Stimulated activated CD8-positive, alpha-beta memory T cell treated with anti-CD3 and anti-CD28 coated beads, Interleukin-7, amount 100 ng/mL, for 24 hours (primary cell): ENCODE measurements at places on chromosomes 12 and 14.

- no peak for DNase-seq
Observed at GRCh38 chr14:39433452-39433813, 1.2 kb upstream of the FBXO33 start.

- no peak for DNase-seq
Observed at GRCh38 chr12:124150168-124150567, 144.7 kb upstream of the RFLNA start.

DNA sequence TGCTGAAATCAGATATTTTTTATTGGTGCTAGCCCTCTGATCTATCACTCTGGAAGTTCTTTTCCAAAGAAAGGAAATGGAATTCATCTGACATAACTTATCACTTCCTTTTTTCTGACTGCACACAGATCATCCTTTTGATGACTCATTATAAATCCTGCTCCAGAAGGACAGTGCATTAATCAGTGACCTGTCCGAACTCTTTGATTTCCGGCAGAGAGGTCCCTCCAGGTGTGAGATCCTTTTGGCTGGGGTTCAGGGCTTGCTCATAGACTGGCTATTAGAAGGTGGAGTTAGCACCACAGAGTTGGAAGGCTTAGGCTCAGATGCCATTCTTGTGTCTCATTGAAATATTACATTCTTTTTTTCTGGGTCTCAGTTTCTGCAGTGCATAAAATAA lies 328.2 kb downstream of the ZFP36L1 start:
- DNase-seq: no peak

DNA sequence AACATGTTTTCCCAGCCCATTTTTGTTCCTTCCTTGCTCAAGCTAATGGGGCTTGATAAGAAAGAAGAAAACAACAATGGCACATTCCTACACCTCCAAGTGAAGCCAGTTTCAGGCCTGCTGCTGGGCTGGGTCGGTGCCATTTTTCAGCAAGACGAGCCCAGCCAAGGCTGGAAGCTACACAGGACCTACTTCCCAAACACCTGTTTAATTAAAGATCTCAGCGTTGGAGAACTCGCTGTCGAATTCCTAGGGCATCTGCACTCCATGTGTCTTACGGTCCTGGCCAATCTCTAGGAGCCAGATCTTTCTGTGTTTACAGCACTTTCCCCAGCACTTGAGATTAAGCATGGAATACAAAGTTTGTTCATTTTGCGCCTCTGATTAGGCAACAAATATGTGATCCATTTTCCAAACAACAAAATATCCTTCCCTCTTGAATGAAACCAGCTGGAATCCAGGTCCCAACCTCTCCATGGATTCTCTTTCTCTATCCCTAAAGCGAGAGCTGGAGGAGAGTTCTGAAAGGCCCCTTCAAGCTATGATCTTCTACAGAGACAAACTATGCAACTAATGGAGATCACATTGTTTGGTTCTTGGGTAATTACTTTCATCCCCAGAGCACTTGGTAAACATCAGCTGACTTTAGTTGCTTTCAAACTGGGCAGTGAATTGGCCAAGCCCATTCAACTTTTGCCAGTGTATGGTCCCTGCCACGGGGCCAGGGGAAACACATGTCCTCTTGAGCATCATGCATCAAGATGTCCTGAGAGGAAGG lies 34.3 kb upstream of the TC2N start:
- DNase-seq: no peak

DNA sequence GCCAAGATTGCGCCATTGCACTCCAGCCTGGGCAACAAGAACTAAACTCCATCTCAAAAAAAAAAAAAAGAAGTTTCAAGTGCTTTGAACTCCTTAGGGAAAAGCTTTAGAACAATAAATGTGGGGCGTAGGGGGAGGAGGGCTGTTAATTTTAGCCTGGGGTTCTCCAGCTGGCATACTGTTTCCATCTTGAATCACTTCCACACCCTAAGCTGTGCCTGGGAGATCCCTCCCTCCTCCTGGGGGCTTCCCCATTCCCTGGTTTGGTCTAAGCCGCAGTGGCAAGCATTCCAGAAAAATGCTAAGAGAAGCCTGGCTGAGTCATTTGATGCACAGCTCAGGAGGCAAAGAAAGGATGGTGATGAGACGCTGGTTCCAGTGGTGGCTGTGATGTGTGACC lies 2.3 kb upstream of the ZNF384 start:
- no peak for DNase-seq

GRCh38 chr14:38824706-38825105 lies 278.3 kb downstream of the SEC23A start:
- no peak for DNase-seq

DNA sequence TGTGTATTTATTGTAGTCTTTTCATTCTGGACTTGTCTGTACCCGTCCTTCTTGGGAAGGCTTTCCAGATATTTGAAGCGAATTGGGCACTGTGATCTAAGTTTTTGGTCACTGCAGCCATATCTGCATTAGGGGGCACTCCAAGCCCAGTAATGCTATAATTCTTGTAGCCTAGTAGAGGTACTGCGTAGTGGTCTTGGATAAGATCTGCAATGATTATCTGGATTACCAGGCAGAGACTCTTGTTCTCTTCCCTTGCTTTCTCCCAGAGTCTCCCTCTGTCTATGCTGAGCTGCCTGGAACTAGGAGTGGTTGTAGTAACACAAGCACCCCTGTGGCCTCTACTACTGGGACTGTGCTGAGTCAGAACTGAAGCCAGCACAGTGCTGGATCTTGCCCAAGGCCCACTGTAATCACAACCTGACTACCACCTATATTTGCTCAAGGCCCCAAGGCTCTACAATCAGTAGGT lies 30.0 kb downstream of the SLC38A2 start:
- no peak for DNase-seq

DNA sequence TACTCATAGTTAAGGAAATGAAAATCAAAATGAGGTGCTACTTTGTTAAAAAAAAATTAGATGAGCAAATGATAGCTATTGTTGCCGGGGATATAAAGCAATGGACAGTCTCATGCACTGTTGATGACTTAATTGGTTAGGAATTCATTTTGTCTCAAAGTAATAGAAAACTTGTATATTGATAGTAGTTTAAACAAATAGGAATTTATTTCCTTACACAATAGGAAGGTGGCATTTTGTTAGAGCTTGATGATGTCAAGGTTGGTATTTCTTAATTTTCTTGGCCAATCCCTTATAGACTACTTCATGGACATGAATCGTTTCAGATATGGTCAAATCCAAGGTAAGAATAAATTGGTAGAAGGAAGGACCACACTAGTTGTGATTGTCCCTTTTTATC lies 7.8 kb downstream of the PRPF39 start:
- no peak for DNase-seq

GRCh38 chr12:6426882-6427671 lies 17.7 kb upstream of the CD27 start:
- peak; percentile 84 for DNase-seq

GRCh38 chr12:104747330-104747729 lies 210.8 kb downstream of the SLC41A2 start:
- no peak for DNase-seq

DNA sequence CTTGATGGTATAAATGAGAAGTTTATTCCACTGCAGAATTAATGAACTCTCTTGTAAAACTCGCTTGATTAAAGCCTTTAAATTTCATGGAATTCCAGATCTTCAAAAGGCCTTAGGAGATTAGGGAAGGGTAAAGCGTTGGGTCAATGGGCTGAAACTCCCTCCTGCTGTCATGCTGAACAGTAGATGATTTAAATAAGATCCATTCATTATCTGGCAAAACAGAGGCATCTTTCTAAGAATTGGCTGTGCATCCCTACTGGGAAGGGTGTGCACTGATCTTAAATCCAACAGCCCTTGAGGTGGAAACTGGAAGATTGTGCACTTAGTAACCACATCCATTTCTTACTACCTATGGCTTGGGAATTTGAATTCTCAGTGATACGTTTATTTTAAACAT lies 56.0 kb downstream of the PLCZ1 start:
- DNase-seq: no peak

- DNase-seq: no peak
Observed at GRCh38 chr12:2690348-2691005, 104.3 kb upstream of the FKBP4 start.

GRCh38 chr12:92539110-92539749 lies 163.6 kb upstream of the PLEKHG7 start:
- no peak for DNase-seq

DNA sequence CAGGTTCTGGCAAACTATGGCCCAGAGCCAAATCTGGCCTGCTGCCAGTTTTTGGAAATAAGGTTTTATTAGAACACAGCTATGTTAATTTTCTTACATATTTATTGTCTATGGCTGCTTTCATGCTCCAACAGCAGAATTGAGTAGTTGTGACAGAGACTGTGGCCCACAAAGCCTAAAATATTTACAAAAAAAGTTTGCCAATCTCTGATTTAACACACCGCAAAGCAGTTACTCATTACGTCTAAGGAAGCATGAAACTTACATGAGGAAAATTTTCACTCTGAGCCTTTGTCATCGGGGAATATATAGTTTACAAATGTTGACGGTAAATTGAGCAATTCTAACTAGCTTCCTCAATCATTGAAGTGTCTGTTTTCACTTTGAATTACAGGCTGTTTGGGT lies 96.5 kb downstream of the UNC79 start:
- no peak for DNase-seq

GRCh38 chr14:37587881-37588666 lies 7.0 kb downstream of the FOXA1 start:
- no peak for DNase-seq

DNA sequence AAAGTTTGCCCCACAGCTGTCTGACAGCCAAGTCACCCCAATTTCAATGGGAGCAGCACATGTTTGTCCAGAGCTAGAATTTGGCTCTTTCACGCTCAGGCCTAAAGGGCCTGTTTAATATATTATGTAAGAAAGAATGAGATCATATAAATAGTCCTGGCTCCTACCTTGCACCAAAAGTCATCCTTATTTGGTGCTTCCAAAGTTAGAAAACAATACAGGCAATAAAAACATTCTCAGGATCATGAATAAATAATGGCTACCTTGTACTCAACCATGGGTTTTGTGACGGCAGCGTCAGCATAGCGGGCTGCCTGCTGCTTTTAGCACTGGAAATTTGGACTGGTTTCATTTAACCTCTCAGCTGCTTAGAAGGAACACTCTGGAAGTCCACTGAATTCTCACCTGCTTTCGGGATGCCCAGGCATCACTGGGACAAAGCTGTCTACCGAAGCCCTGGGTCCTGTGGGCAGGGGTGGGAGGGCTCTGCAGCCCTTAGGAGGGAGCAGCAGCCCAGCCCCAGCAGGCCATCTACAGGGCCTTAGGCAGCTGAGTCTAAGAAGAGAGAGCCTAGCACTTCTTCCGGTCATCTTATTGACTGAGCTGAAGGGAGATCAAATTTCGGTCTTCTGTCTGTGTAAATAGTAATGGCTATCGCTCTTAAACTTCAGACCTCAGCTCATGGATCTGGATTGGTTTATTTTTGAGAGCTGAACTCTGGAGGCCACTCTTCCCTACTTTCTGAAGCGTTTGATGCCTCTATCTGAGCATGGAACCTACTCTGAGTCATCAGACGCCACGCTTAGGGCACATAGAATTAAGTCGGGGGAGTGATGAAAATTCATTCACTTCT lies 106.5 kb downstream of the SAMD4A start:
- no peak for DNase-seq

GRCh38 chr14:104111301-104112112 lies 26.0 kb downstream of the ASPG start:
- no peak for DNase-seq

GRCh38 chr14:74938531-74939495 lies 15.8 kb upstream of the RPS6KL1 start:
- DNase-seq: no peak

- no peak for DNase-seq
Observed at GRCh38 chr14:69612014-69612782, 802 bp downstream of the SUSD6 start.

- DNase-seq: no peak
Observed at GRCh38 chr14:75306927-75307699, 28.5 kb downstream of the FOS start.

GRCh38 chr12:62629971-62630739 lies 163.5 kb downstream of the MON2 start:
- no peak for DNase-seq

- DNase-seq: no peak
Observed at GRCh38 chr14:74660167-74660566, 48.1 kb upstream of the LTBP2 start.

DNA sequence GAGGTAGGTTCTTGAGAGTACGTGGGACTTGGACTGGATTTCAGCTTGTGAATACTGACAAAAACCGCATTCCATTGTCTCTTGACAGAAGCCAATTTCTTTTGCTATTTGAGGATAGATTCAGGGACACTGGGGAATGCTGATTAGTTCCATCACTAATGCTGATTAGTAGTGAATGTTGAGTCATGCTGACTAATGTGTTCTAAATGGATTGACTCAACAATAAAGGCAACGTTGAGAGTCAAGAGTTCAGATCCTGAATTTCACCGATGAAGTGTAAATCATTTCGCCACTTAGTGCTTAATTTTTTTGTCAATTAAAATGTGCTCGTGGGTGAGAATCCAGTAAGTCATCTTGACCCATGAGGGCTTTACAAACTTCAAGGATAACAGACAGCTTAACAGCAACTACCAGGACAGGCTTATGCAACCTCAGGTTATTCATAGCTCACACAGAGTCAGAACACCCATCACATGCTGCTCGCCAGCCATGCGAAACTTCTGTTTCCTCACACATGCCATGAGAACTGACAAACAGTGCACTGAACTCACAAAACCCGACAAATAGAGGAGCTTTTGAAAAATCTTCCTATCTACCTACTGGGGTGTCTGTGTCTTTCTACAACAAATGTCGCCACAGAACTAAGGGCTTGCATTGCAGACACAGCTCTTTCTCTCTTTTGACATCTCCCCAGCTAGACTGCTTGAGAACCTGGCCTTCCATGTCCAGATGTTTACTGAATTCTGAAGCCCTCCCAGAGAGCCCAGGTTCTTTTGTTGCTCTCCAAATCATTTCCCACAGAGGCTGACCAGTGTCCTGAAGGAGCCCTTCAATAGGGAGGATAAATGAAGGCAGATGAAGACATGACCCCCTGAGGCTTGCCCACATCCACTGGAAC lies 316.4 kb downstream of the ZFP36L1 start:
- DNase-seq: no peak

DNA sequence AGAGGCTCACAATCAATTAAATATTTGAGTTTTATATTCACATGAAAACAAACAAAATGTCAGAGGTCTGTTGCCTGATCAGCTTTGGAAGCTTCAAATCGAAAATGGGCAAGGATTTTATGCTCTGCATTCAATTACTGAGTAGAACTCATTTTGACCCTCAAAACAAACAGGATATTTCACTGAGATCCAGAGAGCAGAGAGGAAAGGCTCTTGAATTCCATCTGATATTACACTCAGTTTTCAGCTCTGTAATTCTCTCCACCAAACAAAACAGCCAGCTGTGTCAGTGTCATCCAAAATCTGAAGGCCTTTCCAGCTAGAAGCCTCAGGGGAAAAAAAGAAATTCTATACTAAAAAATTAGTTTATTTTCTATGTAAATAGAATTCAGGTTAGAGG lies 128.6 kb upstream of the FLRT2 start:
- no peak for DNase-seq

DNA sequence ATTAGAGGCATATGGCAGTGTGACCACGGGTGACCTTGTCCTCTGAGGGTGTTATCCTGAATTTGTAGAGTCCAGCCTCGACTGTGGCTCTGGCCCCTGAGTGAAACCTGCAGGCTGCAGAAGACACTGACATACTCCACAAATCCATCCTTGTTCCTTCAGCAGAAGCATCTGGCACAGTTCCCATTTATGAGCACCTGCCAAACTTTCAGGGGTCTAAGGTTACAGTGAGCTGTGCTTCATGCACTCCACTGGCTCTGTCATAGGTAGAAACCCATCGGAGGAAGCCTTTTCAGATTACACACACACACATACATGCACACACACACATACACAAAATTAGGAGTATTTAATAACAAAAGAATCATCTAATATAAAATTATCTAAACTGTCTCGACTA lies 13.6 kb upstream of the NUAK1 start:
- DNase-seq: no peak
